Forelimb muscle (tissue), 1 donor: ENCODE measurements at places on chromosomes 4 and X. TPM values are rescaled to one million over a fixed set of nuclear protein-coding genes. Genes with fewer than 3 reads are reported as not detected.
A peak's percentile ranks its signal among the peaks of the same experiment; 100 is the strongest.

Gene CHRDL1
- 9.2 TPM for polyA plus RNA-seq

Gene HHIP
- polyA plus RNA-seq: 3.9 TPM

Gene MMAA
- polyA plus RNA-seq: 6.0 TPM

Gene PASD1
- 0.08 TPM for polyA plus RNA-seq

Gene BTK
- 1.6 TPM for polyA plus RNA-seq

DNA sequence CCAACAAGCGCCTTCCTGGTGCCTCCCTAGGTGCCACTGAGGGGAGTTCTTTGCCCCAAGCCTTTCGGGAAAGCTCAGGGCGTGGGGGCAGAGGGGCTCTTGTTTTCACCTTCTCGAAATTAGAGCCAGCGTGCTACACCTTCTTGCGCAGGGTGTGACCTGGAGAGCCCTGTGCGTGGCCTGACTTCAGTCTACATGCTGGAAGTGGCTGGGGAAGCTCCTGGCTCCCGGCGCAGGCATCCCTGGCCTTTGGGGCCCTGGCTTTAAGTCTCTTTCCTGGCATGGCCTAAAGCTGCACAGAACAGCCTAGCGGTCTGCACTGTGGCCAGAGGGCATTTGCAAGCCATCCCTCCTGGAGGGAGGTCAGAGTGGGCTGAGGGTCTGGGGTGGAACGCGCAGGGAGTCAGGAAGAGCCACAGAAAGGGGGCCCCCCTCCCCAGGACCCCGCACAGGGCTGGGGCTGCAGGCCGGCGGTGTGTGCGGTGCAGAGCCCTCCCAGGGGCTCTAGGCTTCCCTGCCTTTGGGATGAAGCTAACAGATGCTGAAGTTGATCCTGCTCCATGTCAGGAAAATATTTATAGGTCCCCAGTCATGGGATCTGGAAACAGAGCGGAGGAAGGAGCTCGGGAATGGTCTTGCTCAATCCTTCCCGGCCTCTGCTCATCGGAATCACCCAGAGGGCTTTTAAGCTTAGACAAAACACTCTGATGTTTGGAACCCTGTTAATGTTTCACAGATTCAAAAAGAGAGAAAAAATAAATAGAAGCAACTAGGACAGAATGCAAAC, 781 bp upstream of the SPON2 start:
- DNase-seq: peak; percentile 58

- no peak for DNase-seq
Measured at GRCh38 chr4:71380788-71381187, 42.0 kb downstream of the SLC4A4 start.

DNA sequence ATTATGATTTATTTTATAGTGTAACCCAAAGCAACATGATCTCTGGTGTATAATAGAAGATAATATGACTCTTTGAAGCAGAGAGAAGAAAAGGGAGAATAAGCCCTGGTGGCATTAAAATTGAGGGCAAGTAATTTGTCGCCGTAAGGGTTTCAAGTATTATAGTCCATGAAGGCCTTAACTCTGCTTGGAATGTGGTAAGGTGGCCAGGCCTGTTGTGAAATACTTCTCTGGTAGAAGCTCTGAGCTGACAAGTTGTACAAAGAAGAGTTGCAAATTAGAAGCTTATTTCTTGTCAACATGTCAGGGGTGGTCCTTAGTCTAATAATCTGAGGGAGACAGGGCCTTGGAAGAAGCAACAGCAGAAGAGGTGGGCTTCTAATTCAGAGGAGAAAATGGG, 151.7 kb upstream of the HHIP start:
- no peak for DNase-seq

DNA sequence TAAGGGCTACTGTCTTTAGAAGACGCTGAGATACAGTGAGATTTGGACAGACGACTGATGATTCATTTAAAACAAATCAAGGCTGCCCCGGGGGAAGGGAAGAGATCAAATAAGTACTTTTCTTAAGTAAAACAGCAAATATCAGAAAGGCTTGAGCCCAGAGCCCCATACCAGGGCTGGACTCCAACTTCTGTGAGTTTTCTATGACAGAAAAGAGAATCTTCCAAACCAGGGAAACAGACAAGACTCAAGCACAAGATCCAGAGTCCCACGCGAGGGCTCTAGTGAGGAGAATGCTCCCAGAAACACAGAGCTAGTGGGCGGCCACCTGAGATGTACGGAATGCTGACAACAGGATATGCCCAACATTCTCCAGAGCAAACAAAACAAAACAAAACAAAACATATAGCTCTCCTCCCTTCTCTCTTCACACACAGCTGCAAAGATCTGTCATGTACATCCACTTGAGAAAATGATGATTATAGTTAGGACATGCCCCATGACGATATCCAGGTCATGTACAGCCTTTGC, 13.1 kb downstream of the ACSL1 start:
- DNase-seq: no peak

DNA sequence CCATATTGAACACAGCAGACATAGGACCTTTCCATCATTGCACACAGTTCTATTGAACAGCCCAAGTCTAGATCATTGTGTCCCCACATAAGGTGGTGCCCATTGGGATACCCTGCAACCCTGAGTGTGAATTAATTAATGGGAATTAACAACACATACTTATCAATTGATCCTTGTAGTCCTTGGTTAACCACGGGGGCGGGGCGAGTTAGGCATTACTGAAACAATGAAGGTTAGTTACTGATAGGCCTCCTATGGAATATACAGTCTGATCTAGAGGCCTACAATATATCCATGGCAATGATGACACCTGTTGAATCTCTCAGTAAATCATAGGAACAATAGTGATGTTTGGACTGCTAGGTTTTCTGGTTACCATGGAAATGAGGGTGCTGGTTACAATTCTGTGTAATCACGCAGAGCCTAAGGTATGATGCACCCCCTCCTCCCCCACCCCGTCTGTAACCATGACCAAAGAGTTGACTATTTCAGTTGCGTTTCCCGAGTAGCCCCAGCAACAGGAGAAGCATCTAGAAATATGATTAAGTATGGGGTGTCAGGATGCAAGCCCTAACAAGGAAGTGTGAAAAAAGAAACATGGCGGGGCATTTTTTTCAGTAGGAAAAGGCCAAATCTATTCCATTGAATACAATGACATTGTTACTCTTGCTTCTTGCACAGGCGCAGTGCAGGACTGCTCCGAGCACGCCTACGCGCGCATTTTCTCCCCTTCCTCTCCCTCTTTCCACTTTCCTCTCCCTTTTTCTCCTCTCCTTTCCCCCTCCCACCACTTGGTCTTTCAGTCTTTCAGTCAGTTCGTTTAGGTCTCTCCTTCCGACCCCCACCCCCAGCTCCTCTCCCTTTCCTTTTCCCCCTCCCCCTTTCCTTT, 677 bp upstream of the NONO start:
- DNase-seq: no peak

GRCh38 chr4:135775909-135776308, 1574.3 kb upstream of the PABPC4L start:
- DNase-seq: no peak

GRCh38 chr4:7939377-7940108, at the start of gene AFAP1:
Gene AFAP1 (minus strand): TSS chr4:7939861. CDS start chr4:7872078, 67,783 bp downstream.
- DNase-seq: peak; percentile 55

GRCh38 chr4:111977419-111977965, 167.8 kb upstream of the FAM241A start:
- no peak for DNase-seq

- DNase-seq: no peak
Measured at GRCh38 chr4:26194764-26195163, 126.0 kb upstream of the RBPJ start.

GRCh38 chrX:19744231-19744630, 143.2 kb downstream of the SH3KBP1 start:
- no peak for DNase-seq
